ENCODE measurements at places on chromosomes 6 and 20.
A peak's percentile ranks its signal among the peaks of the same experiment; 100 is the strongest.

DNA sequence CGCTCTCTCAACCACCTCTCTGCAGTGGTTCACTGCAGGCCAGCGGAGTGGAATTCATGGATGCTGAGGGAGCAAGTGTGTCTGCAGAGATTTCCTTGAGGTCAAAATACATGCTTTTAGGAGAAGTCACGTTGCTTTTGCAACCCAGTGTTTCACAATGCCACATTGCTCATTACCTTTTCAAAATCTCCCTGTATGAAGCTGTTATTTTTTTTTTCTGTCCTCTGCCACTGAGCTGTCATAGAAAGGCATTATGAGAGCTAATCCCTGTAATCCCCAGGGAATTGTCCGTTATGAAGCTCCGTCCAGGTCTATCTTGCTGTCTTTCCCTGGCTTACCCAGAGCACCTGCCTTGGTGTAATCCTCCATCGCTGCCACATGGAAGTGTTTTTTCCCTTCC is 60.5 kb upstream of the SLC22A23 start:
- no peak for DNase-seq

GRCh38 chr6:13453771-13454251 is 33.6 kb downstream of the GFOD1 start:
- peak; percentile 66 for DNase-seq

DNA sequence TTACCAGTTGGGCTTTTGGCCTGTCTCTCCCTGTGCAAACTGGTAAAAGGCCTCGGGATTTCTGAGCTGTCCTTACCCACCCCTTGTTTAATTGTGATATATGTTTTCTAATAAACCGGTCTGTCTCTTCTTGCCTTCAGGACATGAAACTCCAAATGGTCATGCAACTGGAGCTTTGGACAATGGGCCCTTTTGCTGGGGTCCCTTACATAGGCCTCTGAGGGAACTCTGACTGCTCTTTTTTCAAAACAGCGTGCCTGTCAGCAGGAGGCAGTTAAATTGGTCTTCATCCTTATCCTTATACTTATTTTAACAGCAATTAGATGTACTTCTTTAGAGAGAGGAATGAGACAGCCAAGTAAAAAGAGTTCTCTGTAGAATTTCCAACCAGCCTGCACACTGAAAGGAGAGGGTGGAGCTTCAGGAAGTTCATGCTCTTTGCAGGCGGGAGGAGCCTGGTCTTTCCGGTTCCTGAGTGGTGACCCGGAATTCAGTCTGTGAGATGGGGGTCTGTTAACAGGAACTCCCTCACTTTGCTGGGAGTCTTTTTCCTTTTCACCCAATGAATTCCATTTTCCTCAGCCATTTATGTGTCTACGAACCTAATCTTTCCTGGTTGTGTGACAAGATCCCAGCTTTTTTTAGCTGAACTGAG is 299.6 kb upstream of the GJE1 start:
- no peak for DNase-seq

- no peak for DNase-seq
These were observed 20.3 kb downstream of the SOX4 start for GRCh38 chr6:21613809-21614208.

- DNase-seq = no peak
These were observed 60.6 kb downstream of the FOXA2 start for GRCh38 chr20:22523499-22524392.
